ENCODE measurements at places on chromosomes 12 and 14.

- no peak for DNase-seq
These were observed 391.7 kb upstream of the TBX3 start for GRCh38 chr12:115075552-115076170.

DNA sequence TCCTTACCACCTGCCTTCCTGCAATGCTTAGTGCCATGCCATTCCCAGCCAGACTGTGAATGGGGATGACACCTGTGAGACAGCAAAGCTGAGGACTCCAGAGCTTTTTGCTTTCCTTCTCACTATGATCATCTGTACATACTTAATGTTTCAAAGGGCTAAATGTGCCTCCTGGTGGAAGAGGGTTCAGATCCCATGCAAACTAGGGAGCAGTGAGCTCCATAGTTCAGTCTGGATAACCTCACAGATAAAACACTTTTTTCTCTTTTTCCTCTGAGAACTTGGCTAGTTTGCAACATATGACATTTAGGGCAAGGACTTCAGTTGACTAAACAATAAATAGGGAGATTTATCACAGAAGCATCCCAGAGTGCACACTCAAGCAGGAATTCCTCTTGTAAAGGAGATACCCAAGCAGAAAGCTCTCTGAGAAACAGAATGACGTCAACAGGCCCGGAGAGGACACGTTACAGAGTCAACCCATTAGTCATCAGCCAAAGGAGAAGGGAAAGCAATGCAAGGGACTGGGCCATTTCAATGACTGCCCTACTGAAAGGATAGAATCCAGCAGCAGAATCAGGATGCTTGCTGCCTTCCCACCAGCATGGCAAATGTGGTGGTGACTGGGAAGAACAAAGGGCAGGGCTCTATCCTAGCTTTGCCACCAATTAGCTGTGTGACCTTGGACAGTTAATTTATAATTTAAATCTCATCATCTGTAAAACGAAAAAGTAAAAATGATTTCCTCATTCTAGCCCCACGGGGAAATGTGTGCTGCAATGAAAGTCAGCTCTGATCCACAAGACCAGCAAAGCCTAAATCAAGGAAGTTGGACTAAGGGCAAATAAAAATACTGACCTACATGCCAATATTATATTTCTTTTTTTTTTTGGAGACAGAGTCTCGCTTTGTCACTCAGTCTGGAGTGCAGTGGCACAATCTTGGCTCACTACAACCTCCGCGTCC is 80.8 kb upstream of the ACTN1 start:
- DNase-seq: no peak

GRCh38 chr12:22413592-22413991 is 79.1 kb upstream of the ST8SIA1 start:
- DNase-seq: no peak

DNA sequence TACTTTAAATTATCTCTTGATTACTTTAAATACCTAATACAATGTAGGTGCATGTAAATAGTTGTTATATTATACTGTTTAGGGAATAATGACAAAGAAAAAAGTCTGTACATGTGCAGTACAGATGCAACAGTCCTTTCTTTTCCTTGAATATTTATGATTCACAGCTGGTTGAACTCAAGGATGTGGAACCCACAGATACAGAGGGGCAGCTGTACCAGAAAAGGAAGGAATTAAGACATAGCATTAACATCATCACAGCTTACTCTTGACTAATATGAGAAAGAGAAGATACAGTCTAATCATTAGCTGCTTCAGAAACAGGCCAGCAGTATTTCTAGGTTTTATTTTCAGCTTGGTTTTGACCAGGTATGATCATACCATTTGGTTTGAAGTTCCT is 34.7 kb upstream of the AP4S1 start:
- DNase-seq: no peak

DNA sequence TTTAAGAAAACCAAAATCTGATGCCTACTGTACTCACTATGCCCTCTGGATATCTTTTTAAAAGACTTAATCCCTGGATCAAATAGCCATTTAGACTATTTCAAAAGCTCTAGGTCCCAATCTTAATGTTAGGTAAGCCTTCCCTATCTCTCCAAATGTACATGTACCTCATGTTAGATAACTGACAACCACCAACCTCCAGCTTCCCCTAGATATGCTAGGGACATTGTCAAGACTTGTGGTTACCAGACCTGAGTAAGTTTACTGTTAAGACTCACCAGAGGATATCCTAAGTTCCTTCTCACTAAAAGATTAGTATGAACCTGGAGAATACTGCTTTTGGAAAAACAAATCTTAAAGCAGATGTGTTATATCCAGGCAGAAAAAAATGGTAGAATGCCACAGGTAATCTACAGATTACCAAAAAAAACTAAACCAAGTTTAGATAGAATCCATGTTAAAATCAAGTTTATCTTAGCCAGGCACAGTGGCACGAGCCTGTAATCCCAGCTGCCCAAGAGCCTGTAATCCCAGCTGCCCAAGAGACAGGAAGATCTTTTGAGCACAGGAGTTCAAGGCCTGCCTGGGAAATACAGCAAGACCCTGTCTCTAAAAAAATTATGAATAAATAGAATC is 9.7 kb downstream of the NAP1L1 start:
- DNase-seq: no peak

DNA sequence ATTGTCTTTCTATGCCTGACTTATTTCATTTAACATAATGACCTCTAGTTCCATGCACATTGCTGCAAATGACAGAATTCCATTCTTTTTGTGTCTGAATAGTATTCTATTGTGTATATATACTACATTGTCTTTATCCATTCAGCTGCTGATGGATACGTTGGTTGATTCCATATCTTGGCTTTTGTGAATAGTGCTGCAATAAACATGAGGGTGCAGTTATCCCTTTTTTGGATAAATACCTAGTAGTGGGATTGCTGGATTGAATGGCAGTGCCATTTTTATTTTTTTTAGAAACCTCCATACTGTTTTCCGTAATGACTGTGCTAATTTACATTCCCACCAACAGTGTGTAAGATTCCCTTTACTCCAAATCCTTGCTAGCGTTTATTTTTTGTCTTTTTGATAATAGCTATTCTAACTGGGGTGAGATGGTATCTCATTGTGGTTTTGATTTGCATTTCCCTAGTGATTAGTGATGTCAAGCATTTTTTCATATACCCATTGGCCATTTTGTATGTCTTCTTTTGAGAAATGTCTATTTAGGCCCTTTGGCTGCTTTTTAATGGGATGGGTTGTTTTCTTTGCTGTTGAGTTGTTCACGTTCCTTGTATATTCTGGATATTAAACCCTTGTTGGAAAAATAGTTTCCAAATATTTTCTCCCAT is 2.3 kb downstream of the OAS2 start:
- no peak for DNase-seq

DNA sequence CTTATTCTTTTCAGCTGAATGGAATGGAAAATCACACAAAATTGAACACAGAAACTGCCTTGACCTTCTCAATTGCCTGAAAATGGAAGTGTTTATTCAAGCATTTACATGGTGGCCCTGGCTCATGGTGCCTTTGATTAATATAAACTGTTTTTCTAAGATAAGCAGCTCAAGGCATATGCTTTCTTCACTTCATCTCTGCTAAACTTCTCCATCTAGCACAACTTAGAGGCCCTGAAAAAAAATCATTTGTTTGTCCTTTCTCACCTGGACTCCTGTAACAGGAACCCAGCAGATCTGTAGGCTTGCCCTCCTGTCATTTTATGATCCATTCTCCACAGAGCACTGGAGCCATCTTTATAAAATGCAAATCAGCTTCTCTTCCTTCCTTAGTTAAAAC is 117.5 kb upstream of the KRR1 start:
- no peak for DNase-seq

GRCh38 chr14:31461545-31461944 is 4.2 kb upstream of the DTD2 start:
- no peak for DNase-seq
